Cardiac fibroblast (primary cell): ENCODE measurements at places on chromosomes 2 and 18.
A peak's percentile ranks its signal among the peaks of the same experiment; 100 is the strongest.

GRCh38 chr2:234536178-234536965 is 39.5 kb upstream of the ARL4C start:
- no peak for DNase-seq

GRCh38 chr2:29765721-29766120 is 155.7 kb downstream of the ALK start:
- DNase-seq, result no peak

GRCh38 chr2:218518876-218519275 is 49.3 kb downstream of the USP37 start:
- no peak for DNase-seq

DNA sequence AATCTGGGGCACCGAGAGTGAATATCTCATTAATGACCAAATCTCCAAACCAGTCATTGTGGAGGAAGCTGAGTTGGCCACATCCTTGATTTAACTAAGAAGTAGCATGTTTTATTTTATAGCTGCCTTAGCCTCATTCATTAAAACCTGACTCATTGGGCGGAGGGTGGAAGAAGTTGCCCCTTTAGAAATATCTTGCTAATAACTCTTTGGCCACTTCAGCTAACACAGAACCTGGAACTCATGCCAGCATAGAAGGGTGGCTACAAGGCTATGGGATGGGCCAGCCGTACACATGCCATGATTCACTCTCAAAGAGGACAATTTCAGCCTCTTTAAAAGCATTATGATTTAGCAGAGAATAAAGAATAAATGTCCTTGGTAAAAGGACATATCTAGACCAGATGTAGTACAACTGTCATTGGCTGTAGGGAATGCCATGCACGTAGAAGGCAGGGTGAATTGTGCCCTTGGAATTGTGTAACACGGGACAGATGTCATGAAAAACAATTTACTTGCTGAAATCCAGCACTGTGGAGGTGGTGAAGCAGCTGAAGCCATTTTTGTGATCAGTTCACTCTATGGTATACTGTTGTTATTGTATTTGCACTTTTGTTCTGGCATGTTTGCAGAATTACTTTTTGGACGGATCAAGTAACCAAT is 330.0 kb downstream of the PLCL1 start:
- DNase-seq, result no peak

- DNase-seq, result peak; percentile 67
These were observed 8.1 kb upstream of the WIPF1 start for GRCh38 chr2:174605687-174606086.

- peak; percentile 95 for DNase-seq
These were observed 229.0 kb downstream of the MREG start for GRCh38 chr2:215784371-215784783.

- DNase-seq, result no peak
These were observed 10.3 kb downstream of the FBLN7 start for GRCh38 chr2:112148477-112148876.

GRCh38 chr2:98729652-98730051 is 1.3 kb downstream of the MGAT4A start:
- DNase-seq, result no peak

DNA sequence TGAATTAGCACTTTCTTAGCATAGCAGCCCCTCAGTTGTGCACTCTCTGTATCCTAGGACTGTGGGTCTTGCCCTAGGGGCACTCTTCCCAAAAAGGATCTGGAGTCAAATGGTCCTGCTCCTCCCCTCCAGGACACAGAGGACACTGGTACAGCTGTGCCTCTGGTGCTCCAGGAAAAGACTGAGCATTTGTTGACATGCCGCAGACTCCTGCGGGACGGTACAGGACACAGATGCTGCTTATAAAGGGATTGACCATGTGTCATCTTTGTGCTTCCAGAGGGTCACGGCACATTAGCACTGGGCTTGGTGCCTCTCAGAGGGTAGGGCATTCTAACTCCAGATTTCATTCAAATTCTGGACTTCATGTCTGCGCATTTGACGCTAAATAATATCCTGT is 110.5 kb downstream of the KLF7 start:
- DNase-seq, result no peak

GRCh38 chr18:37930640-37931039 is 365.0 kb upstream of the CELF4 start:
- DNase-seq, result no peak
